Stimulated activated CD8-positive, alpha-beta memory T cell treated with anti-CD3 and anti-CD28 coated beads, Interleukin-7, amount 100 ng/mL, for 24 hours (primary cell): ENCODE measurements at places on chromosomes 1 and 21.

GRCh38 chr1:200620273-200621131 lies at the start of gene KIF14:
KIF14 (minus strand) TSS chr1:200620751; CDS start chr1:200618723, 2,028 bp downstream.
- DNase-seq = peak; percentile 87

DNA sequence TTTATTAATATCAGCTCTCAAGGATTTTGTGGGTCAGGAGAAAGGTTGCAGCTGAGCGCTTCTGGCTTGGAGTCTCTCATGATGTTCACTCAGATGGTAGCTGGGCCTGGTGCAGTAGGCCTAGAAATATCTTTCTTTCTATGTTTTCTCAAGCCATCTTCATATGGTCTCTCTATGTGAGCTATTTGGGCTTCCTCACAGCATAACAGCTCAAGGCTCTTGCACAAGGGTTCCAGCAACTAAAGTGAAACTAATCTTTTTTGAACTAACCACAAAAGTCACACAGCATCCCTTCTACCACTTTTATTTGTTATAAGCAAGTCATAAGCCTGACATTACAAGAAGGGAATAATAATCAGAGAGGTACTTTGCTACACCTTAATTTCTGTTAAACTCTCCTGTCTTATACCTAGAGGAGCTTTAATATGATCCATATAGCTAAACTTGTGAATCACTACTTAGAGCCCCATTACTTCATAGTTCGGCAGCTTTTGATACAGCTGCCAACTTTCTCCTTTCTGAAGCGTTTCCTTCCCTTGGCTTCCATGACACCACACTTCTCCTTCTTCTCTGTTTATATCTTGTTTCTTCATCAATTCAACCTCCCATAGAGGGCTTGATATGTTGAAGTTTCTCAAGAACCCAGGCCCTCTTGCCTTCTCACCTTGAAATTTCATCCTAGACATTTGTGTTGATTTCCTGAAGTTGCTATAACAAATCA lies 720.2 kb downstream of the LTN1 start:
- DNase-seq = no peak

GRCh38 chr1:18293291-18293690 lies 185.7 kb downstream of the IGSF21 start:
- no peak for DNase-seq

DNA sequence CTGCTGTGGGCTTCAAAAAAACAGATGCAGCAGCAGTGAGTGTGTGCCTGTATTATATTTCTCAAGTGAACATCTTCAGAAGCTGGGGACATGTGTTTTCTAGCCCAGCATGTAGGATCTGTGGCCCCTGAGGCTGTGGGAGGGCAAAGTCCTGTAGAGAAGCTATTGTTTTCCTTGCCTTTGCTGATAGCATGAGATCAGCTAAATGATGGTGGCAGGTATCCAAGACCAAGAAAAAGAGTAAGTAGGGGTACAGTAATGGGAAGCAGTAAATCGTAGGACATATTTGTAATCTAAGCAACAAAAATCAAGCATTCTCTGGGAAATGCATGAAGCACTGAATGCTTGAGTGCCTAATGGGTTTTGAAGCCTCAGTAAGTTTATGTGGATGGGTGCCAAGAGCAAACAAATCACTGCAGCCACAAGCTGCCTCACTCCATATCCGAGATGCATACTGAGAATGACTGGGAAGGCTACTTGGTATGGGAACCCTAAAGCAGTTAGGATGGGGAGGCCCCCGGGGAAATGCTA lies 98.3 kb downstream of the CD58 start:
- DNase-seq = no peak

DNA sequence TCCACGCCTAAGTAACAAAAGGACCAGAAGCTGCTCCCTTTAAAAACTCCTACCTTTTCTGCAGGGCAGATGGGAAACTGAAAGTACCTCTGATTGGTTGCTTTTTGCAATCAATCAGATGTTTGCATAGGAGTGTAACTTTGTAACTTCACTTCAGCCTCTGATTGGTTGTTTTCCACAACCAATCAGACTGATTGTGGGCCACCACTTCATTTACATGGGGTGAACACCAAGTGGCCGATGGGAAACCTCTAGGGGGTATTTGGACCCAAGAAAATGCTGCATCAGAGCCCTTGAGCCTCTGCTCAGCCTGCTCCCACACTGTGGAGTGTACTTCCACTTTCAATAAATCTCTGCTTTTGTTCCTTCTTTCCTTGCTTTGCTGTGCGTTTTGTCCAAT lies 32.8 kb upstream of the CD1D start:
- no peak for DNase-seq

DNA sequence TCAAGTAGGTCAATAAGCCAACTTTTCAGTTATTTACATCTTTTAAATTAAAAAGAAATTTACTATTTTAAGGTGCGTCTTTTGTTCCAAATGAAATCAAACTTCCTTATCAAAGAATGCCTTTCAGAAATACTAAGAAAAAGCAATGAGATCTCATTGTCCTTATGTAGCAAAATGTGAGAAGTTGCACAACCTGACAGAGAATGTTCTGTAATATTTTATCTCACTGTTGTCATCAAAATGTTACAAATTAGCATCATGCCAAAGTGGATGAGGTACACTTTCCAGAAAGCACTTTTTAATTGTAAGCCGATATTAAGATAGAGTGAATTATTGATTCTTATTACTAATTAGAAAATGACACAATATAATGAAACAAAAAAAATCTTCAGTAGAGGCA lies 50.4 kb downstream of the KCNT2 start:
- DNase-seq = no peak

GRCh38 chr1:8097077-8097799 lies 71.1 kb upstream of the ERRFI1 start:
- DNase-seq = no peak

DNA sequence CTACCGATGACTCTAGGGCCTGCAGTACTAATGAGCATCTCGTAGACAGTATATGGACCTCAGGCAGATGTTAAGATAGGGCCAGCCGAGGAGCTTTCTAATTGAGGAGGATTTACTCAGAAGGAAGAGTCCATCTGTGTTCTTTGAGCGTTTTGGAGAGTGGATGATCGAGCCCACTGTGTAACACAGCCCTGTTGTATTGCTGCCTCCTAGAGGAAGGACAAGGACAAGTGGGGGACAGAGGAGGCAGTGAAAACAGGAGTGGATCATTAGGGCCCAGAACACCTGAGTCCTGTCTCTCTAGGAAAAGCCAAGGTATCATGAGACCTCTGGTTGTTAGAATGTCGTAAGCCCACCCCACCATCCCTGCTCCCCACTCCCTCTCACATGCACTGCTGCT lies 62.9 kb downstream of the TBX19 start:
- no peak for DNase-seq

GRCh38 chr1:201697174-201697573 lies 131.8 kb upstream of the IPO9 start:
- no peak for DNase-seq
